Erythroblast (primary cell): ENCODE measurements at places on chromosomes 5 and 9.
A peak's percentile ranks its signal among the peaks of the same experiment; 100 is the strongest.

DNA sequence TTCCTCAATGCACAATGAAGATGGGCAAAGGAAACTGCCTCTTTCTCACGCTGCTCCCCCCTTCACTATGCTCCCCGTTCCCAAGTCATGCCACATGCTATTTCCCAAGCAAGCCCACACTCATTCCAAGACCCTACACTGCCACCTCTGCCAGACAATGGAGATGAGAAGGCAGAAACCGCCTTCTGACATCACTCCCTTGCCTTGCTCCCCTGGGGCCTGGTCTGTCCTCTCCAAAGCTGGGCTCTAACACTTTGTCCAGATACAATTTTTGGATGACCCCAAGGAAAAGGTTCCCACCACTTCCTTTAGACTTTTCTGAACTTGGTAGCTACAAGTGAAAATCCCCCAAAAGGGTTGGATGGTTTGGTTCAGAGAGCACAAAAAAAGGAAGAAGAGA, 7.2 kb upstream of the ADRA1B start:
- DNase-seq = no peak

DNA sequence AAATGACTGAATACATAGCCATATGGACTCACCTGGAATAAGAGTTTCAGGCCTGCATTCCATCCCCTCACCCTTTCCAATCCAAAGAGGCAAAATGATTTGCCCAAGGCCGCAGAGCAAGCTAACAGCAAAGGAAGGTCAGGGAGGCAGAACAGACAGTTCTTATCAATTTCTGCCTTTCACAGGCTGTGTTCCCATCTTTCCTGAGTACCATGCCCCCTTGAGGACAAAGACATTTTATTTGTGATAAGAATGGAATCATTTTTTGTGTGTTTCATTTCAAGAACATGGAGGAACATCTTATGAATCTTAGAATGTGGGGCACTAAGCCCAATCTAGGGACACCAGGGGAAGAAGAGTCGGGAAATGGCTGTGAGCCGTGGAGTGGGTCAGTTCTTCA, 13.9 kb downstream of the LHFPL2 start:
- DNase-seq = peak; percentile 58

GRCh38 chr5:32298059-32298415, 14.7 kb downstream of the MTMR12 start:
- no peak for DNase-seq

GRCh38 chr5:88690409-88691229, 192.4 kb downstream of the MEF2C start:
- DNase-seq = peak; percentile 75

DNA sequence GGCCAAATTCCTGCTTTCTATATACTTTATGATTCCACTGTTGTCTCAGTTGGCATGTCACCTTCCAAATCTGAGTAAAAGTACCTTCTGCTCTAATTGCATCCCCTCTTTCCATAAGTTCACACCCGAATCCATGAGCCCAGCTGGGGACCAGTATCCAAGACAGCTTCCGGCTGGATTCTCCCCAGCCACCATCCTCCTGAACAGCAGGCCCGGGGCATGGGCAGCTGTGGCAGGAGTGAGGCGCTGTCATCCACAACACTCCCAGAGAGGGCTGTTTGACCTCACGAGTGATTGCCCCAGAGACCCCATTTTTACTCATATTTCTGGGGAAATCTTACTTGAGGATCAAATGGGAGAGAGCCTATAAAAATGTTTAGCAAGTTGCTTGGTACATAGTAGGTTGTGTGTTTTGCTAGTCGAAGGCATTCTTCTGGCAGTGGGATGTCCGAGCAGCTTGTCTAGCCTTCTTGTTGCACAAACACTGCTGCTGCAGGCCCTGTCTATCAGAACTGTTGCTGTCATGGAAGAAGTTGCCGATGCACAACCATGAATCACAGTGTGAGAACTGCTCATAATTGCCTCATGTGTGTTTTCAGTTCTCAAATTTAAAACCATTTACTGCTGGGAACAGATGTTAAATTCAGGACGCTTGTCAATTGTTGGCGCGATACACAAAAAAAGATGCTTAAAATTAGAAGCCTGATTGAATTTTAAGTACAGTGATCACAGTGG, 93.8 kb downstream of the HSPA4 start:
- DNase-seq = no peak

DNA sequence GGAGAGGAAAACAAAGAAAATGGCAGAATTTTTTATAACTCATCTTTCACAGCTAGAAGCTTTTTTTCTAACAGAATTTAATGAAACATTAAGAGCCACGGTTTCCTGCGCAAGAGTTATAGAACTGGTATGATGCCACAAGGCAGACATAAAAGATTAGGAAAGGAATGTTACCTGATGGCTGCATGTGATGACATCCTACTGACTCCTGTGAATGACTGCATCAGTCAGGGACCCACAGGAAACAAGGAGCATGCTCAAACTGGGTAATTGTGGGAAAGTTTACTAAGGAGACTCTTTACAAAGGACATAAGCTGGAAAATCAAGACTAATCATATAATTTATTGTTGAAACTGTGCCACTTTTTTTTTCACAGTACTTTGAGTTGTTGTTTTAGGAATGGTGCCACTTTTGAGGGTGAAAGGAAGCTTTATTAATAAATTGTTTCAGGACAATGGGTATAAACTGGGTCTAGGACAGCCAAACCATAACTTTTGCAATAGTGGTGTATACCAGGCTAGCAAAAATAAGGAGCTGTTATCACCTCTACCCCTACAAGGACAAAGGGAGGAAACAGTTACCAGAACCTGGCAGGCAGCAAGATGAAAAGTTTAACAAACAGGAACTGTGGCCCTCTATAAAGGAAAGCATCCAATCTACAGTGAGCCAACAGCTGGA, 5.1 kb upstream of the TSLP start:
- DNase-seq = no peak

GRCh38 chr9:109986521-109986991, 206.6 kb downstream of the PALM2AKAP2 start:
- DNase-seq = no peak

- DNase-seq = no peak
These were observed 540.1 kb upstream of the DAP start for GRCh38 chr5:11301171-11301570.

- DNase-seq = no peak
These were observed 356.4 kb upstream of the GRAMD2B start for GRCh38 chr5:126066836-126067235.

GRCh38 chr9:117873664-117874063, 169.5 kb downstream of the TLR4 start:
- no peak for DNase-seq

GRCh38 chr9:117379341-117379740, 35.5 kb downstream of the ASTN2 start:
- DNase-seq = no peak

- peak; percentile 39 for DNase-seq
These were observed 78.8 kb upstream of the GPBP1 start for GRCh38 chr5:57094753-57095683.

DNA sequence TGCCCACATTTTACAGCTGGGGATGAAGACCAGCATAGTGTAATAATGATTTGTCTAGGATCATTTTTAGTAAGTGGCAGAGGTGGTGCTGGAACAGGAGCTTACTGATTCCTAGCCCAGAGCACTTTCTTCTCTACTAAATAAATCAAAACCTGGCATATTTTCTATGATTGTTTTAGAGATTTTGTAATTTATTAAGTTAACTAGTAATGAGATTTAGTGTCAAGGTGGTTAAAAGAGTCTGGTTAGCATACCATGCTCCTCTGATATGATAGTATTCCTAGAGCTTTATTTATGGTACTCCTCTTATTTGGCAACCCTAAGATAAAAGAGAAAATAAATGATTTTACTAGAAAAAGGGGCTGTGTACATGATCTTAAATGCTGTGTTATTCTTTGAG, 604.0 kb downstream of the ISL1 start:
- DNase-seq = no peak

DNA sequence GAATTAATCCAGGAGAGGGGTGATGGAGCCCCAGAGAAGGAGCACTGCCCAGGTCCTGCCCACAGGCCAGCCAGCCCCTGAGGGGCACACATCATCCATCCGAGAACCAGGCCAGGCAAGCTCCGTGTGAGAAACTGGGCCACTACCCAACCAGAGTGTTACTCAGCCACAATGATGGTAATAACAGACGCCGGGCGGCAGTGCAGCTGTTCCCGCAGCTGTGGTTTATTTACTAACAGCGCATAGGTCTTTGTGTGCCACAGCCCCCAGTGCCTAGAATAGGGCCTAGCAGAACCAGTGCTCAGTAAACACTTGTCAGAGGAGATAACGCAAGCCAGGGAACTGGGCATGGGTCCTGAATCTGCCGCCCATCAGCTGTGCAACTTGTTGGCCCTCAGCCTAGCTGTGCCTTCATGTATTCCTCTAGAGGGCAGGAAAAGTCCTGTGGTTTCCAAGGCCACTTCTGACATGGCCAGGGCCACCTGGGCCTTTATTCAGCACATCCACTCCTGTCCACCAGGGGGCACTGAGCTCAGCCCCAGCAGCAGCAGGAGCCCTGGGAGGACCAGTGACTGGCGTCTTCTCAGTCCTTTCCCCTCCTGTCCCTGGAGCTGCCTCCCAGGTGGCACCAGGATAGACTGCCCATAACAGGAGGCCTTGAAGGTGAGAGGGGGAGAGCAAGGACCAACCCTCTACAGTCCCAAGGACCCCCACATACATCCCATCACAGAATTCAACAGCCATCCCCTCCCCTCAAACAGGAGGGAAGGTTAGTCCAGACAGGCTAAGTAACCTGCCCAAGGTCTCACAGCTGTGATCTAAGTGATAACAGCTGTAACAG, 2.1 kb downstream of the MXD3 start:
- DNase-seq = peak; percentile 92

- peak; percentile 27 for DNase-seq
These were observed 18.7 kb upstream of the WNT8A start for GRCh38 chr5:138065102-138065501.

DNA sequence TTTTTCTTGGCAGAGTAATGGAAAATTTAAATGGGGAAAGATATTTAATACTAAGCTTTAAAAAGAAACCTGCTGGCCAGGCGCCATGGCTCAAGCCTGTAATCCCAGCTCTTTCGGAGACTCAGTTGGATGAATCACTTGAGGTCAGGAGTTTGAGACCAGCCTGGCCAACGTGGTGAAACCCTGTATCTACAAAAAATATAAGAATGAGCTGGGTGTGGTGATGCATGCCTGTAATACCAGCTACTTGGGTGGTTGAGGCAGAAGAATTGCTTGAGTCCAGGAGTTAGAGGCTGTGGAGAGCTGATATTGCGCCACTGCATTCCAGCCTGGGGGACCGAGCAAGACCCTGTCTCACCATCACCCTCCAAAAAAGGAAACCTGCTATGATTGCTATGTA, 32.8 kb downstream of the TUT7 start:
- no peak for DNase-seq

DNA sequence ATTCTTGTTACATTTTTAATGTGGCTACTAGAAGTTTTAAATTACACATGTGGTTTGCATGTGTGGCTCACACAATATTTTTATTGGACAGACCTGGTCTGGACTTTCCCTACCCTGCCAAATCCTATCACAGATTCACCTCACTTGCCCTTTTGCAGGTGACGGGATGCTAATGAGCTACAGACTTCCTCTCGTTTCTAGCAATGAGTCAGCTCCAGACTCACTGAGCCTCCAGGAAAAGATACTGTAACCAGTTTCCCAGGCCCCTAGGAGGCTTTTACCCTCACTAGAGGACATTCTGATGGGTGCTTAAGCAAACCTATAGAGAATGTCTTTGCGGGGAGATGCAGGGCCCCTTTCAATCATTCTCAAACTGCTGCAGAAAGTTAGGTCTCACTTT, 135.4 kb downstream of the WDR41 start:
- DNase-seq = no peak

GRCh38 chr9:34659592-34660253, 2.7 kb downstream of the CCL27 start:
- DNase-seq = peak; percentile 9

DNA sequence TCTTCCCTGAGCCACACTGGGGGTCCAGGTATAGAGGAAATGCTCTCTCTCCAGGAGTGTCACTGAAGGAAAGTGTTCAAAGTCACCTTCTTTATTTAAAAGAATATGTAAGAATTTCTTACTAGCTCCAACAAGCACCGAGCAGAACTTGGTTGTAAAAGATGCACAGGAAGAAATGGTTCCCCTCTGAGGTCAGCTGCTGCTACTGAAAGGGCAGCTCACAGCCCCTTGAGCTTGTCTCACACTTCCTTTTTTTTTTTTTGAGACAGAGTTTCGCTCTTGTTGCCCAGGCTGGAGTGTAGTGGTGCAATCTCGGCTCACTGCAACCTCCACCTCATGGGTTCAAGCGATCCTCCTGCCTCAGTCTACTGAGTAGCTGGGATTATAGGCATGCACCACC, 77.2 kb downstream of the PRRT1B start:
- no peak for DNase-seq

DNA sequence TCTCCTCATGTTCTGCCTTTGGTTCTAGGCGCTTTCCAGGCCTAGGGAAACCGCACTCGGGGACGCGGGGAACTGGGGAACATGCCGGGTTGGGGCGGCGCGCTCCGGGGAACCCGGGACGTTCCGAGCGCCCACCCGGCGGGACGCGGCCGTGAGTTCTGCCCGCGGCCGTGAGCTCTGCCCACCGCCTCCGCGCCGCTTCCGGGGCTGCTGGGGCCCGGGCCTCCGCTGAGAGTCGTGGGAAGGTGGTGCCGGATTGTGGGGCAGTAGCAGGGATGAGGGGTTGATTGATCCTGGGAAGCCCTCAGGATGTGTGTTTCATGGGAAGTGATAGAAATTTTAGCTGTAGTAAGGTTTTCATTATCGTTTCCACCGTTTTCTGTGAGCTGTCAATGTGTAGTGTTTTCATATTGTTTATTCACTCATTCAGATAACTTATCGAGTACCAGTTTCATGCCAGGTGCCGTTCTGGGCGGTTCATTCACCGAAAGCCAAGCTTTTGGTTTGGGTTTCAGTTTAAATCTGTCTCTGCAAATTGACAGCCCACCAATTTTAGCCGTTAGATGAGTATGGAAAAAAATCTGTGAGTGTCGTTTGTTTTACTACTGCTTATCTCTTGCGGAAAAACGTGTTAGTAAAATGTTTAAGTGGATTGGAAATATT, 657 bp downstream of the MTRR start:
- peak; percentile 47 for DNase-seq

GRCh38 chr5:158055111-158055501, 196.2 kb upstream of the CLINT1 start:
- no peak for DNase-seq

- DNase-seq = no peak
These were observed 372.6 kb downstream of the KDM4C start for GRCh38 chr9:7130266-7130820.

- DNase-seq = no peak
These were observed 4.3 kb downstream of the MTRR start for GRCh38 chr5:7873216-7873615.

GRCh38 chr9:124284940-124285441, 27.2 kb downstream of the NEK6 start:
- DNase-seq = no peak

- peak; percentile 35 for DNase-seq
These were observed 50.8 kb upstream of the CTNNA1 start for GRCh38 chr5:138702166-138703077.

DNA sequence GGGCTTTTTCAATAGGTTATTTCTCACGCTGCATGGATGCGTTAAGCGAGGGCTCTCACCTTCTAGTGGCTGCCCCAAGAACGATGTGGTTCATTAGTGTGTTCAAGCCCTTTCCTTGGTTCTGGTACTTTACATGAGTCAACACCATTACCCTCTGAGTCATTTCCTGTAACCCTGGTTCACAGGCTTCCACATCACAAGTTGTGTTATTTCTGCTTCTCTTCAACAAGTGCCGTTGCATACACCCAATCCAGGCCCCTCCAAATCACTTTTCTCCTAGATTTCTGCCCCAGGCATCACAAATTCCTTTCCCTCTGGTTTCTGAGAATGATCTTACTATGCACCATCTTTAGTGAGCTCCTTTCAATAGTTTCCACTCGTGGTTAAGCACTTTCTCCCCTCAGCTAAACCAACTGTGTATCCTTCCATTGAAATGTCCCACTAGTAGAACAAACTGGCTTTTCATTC, 69.5 kb upstream of the RAD23B start:
- DNase-seq = no peak
